ENCODE measurements at places on chromosomes 3 and 15.
A peak's percentile ranks its signal among the peaks of the same experiment; 100 is the strongest.

DNA sequence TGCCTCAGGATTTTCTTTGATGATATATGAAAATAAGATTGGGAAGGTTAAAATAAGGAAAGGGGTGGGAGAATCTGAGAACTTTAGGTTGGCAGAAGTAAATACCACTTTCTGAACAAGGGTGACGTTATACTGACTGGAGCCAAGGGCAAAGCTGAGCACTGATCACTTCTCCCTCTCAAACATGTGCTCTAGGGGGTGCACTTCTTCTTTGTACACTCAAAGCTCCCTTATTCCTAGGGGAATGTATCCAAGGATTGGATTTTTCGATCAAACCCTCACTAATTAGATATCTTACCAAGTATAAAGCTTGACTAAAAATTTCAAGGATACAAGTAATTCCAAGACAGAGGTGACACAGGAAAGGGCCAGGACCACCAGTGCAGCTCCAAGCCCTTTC lies 243.9 kb upstream of the UMPS start:
- DNase-seq: peak; percentile 5

GRCh38 chr15:92059036-92059970 lies 205.8 kb downstream of the SLCO3A1 start:
- DNase-seq: no peak

- DNase-seq: no peak
Observed at GRCh38 chr3:87792198-87792533, 266.6 kb downstream of the CGGBP1 start.

DNA sequence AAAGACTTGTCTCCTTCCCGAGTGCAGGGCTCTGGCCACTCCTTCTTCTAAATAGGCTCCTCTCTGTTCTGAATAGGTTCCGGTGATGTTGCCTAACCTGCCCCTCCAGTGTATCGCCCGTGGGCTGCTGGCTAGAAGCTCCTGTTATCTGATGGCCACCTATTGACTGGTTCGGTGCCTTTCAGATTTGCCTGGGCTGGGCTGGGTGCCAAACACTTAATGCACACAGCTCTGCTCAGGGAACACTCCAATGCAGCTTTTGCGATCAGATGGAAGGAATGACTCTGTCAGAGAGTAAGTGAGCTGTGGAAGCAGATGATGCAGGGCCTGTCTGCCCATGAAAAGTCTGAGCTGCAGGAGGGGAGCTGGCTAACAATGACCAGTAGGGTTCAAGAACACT lies 112.9 kb downstream of the CORO2B start:
- DNase-seq: no peak

DNA sequence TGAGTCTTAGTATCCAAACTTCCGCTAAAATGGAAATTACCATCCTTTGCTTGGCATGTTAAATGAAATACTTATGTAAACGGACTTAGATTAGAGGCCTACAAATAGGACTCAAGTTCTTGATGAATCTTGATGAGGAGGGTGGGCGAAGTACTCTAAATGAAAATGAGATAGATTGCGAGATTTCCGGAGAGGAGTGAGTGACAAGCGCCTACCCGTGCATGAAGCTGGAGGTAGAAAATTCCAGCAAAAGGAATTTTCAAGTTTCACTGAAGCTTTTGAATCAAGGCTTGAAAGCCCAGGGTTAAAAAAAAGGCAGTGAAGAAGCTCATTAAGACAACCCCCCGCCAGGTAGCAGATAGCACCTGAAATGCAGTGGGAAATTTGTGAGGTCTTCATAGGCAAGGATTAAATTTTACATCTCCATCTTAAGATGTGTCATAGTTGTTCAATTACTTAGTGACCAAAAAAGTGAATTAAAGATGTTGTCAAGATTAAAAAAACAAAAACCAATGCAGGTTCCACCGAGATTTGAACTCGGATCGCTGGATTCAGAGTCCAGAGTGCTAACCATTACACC lies 655 bp upstream of the RAB11A start:
- no peak for DNase-seq

GRCh38 chr3:38002940-38003339 lies 12.4 kb downstream of the VILL start:
- DNase-seq: no peak

GRCh38 chr15:77507911-77508310 lies 87.2 kb downstream of the HMG20A start:
- DNase-seq: peak; percentile 40

DNA sequence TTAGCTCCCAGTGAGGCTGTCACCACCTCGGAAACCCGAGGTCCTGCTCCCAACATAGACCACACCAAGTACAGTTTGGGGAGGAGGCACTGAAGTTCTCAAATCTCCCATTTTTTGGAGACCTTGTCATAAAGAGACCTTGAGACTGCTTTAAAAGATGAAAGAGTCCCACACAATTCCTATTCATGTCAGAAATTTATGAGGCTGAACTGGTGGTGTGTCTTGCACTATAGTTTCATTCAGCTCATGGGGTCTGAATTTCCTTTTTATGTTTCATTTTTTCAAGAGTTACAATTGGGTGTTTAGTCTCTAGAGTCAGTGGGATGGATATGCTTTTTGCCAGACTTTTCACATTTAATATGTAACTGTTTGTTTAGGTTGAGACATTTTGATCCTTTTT lies 318.1 kb upstream of the LRRFIP2 start:
- no peak for DNase-seq

DNA sequence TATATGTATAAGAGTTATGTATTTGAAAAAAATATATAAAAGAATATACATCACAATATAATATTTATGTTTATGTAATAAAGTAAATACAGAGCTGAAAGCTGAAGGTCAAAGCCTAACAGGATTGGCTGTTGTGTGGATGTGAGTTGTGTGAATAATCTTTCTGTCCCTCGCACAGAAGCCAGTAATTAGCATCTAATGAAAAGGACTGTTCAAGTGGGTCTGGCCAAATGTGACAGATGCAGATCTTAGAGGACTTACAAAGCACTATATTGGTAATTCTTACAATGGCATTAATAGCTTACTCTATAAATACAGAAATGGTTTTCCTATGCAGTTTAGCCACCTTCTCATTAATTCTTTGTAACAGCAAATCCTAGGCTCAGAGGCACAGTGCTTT lies 2.4 kb downstream of the MKRN3 start:
- DNase-seq: no peak

DNA sequence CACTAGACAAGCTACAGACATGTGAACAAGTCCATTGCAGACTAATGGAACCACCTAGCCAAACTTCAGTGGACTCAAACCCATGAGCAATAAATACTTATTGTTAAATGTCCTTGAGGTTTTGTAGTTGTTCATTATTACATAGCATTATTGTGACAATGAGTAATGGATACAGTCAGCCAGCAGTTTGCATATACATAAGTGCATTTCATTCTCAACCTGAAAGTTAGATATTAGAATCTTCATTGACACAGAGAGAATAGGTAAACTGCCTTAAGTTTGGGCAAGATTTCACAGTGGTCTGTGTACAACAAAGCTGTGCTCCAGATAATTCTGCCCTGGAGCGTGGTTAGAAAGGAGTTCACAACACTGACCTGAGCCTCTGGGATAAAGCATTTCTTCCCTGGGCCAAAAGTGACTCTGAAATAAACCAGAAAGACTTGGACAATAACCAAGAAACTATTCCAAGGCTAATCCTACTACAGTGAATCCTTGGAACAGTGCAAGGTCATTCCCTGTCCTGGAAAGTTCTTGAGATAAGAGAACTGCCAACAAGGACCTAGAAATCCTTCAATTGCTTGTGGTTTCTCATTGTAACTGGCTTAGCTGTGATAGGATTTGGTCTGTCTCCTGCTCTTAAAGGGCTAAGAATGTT lies 225.5 kb upstream of the STT3B start:
- no peak for DNase-seq

DNA sequence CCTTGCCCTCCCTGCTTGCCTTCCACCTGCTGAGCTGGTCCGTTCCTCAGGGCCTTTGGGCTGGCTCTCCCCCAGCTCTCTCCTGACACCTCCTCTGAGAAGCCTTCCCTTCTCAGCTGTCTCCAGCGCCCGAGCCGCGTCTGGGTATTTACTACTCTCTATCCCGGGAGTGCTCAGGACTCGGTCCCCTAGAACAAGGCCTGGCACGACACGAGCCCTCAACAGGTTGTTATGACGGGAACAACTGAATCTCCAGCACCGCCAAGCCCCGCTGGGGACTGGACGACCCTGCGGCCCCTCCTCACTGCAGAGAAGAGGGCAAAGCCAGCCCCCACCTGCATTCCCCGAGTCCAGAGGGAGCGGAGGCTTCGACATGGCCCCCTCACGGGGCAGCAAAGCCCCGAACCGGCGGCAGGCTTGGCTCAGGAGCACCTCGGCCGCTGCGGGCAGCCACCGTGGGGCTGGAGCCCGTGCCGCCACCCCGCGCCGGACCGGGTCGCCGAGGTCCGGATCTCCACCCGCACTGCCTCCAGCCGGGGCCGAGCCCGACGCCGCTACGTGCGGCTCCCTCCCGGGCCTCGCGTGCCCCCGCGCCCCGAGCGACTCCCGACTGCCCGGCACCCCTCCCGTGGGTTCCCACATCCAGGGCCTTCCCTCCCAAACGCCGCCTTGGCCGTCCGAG lies 792 bp downstream of the TPRA1 start:
- no peak for DNase-seq

DNA sequence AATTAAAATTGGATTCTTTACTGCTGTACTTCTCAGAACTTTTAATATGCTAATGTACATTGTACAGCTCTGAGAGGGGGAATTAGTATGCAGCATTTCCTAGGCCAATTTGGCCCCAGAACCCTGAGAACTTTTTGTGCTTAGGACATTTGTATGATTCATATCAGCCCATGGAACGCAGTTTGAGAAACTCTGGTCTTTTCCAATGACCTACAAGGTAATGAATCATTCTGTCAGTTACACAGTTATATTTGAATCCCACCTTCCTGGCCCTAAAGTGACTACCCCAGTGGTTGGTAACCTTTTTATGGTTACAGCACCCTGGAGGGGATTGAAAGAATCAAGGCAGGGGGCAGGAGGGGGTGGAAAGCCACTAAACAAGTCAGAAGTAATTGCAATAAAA lies 25.6 kb upstream of the KBTBD12 start:
- DNase-seq: peak; percentile 55

DNA sequence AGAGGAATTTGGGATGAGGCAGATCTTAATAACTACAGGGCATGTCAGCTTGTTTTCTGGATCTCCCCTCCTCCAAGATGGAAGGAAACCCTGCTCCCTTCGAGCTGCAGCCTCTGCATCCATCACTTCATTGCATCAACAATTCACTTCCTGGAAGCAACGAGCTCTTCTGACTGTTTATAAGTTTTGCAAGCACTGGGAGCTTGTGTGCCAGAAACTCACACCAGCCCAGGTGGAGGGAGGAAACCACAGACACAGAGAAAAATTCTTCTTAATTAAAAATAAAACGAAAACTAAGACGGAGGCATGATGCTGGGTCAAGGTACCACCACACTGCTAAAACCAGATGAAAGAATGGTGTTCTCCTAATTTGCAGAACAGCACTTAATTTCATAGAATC lies 10.6 kb downstream of the LRIG1 start:
- peak; percentile 35 for DNase-seq

GRCh38 chr15:39698444-39699390 lies 83.9 kb downstream of the FSIP1 start:
- no peak for DNase-seq

DNA sequence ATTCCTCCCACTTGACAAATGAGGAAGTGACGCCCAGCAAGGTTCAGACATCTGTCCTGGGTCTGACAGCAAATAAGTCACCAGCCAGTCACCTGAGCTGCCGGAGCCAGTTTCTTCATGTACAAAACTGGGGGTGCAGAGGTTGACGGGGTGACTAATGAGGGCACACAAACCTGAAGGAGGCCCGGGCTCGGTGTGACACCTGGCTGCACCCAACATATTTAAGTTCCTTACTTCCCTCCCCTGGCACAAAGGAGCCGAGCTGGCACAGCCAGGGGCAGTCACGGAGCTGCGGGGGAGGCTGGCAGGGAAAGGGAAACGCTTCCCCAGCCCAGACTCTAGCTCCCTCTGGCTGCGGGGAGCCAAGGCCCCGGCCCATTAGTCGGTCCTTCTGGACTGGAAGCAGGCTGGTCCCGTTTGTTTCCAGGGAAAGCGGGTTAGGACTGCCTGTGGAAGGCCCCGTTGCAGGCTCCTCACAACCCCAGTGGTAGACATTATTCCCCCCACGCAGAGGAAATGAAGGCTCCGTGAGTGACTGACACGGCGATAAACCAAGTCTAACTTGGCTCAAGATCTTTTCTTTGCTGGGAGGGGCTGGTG lies 2.3 kb downstream of the FBXL22 start:
- DNase-seq: peak; percentile 38

- DNase-seq: no peak
Observed at GRCh38 chr3:119173325-119173724, at the start of gene UPK1B. UPK1B (plus strand) TSS chr3:119173598; CDS start chr3:119186742, 13,144 bp downstream.

- peak; percentile 1 for DNase-seq
Observed at GRCh38 chr3:41418961-41419691, 219.8 kb downstream of the CTNNB1 start.

GRCh38 chr3:194861375-194861774 lies 175.7 kb downstream of the FAM43A start:
- no peak for DNase-seq

DNA sequence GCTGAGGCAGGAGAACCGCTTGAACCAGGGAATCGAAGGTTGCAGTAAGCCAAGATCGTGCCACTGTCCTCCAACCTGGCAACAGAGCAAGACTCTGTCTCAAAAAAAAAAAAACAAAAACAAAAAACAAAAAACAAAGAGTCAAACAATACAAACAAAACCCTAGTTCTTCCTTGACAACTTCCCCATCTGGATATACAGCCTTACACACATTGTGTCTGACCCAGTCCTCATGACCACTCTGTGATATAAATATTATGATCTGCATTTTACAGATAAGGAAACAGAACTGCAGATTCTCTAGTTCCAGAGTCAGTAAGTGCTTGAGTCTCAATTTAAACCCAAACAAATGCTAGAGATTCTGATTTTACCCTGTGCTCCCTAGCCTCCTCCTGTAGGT lies 4.8 kb upstream of the ESYT3 start:
- no peak for DNase-seq

- peak; percentile 11 for DNase-seq
Observed at GRCh38 chr3:89314454-89315098, 207.2 kb downstream of the EPHA3 start.

DNA sequence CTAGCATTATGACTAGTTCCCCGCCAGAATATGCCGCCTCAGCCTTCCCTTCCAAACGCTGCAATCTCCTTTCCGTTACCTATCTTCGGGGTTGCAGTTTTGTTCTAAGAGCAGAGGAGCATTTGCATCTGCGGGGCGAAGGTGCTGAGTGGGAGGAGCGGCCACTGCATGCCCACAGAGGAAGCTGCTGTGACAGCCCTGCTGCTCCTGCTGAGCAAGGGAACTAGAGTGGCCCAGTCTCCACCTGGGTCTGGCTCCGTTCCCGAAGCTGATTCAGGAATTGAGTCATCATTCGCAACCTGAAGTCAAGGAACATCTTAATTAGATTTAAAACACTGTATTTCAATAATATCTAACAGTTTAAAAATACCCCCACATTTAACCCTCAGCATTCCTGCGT lies 98.2 kb upstream of the TJP1 start:
- DNase-seq: no peak

DNA sequence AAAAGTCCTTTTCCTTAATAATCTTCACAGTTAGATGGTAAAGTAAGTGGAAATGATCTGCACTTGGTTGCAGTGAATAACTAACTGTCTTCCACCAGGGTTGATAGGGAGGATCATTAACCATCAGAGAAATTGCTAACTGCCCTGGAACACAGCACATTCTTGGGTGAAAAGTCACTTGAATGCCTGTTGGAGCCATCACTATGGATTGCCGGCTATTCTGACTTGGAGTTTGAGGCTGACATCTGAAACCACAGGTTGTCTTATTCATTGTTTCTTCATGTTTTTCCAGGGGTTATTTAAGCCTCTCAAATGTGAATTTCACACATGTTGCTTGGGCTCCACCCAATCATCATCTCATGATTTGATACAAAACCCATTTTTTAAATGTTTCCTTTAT lies 901.4 kb downstream of the MCTP2 start:
- DNase-seq: peak; percentile 95
